ENCODE measurements at places on chromosomes 6 and 20. TPM values are rescaled to one million over a fixed set of nuclear protein-coding genes. Genes with fewer than 3 reads are reported as not detected.
A peak's percentile ranks its signal among the peaks of the same experiment; 100 is the strongest.

DNA sequence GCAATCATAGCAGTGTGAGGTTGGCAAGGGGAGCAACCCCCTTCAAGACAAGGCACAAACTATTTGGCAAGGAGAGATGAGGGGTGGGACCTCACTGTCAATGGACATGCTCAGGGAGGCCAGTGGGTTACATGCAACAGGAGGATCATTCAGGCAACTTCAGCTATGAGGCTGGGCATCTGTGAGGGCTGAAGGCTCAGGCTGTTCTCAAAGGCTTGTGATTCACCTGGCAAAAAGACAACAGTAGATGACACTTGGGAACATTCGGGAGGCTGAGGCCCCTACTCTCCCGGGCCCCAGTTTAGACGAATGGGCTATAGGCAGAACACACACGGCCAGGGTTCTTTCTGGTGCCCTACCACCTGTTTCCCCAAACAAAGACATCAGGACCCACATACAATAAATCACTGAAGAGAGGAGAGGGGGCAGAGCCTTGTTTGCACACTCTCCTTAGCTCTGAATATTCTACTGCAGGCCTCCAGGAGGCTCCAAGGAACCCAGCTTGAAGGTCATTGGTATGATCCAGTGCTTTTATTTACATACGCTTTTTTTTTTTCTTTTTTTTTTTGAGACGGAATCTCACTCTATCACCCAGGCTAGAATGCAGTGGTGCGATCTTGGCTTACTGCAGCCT lies 7.9 kb downstream of the TUBB start:
- DNase-seq: no peak

GRCh38 chr6:43304882-43305281 lies 3.7 kb downstream of the CRIP3 start:
- DNase-seq: no peak

- no peak for DNase-seq
Measured at GRCh38 chr6:39426073-39426456, 103.6 kb upstream of the KCNK16 start.

DNA sequence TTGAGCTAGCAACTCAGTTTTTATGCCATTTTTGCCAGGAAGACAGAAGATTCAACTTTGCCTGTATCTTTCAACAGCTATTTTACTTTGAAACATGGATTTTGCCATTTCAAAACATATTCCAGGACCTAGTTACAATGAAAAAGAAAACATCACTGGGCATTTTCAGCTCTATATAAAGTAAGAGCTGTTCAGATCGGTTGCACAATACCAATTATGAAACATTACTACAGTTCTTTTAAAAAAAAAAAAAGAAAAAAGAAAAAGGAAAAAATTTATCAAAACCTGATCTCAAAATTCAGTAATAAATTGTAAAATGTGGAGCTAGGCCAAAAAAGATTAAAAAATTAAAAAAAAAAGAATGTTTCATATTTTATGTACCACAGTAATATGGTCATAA lies 15.6 kb downstream of the BCLAF1 start:
- DNase-seq: no peak

GRCh38 chr6:34389034-34389433 lies 3.4 kb downstream of the NUDT3 start:
- no peak for DNase-seq

DNA sequence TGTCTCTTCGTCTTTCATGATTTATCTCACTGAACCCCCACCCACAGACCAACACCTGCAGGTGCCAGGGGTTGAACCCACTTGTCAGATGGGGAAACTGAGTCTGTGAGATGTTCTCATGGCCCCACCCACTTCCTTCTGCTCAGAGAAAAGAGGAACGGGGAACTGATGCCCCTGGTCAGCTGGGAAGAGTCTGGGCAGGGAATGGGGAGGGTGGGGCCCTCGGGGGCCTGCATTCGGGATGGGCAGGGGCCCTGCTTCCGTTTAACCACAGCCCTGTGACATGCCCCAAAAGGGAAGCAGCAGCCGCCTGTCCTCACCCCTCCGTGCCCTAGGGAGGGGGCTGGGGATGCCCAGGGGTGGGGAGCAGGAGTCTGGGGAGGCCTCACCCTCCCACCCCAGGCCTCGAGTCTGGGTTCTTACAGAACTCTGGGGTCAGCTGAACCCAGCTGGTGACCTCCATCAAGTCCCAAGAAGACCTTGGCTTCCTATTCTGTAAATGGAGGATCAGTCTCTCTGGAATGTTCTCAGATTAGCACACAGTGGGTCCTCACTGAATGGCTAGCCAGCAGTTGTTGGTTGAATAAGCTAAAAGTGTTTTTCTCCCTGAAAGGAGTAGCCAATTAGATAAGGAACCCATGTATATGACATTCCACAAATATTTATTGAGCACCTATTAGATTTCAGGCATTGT lies 81.5 kb downstream of the CEBPB start:
- DNase-seq: no peak

GRCh38 chr6:34284563-34285447 lies 36.0 kb upstream of the SMIM29 start:
- DNase-seq: no peak

GRCh38 chr6:29491574-29491973 lies 3.8 kb upstream of the MAS1L start:
- no peak for DNase-seq

DNA sequence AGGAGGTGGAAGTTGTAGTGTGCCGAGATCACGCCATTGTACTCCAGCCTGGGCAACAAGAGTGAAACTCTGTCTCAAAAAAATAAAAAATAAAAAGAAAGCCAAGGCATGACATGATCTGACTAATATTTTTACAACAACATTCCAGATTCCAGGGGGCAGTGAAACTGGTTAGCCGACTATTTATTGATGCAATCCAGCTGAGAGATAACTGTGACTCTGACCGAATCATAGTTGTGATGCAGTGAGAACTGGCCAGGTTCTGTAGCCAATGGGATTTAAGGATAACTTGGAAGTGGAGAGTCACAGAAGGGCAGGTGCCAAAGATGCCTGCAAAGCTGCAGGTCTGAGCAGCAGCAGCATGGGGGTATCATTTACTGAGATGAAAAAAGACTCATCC lies 82.9 kb upstream of the TSHZ2 start:
- no peak for DNase-seq

DNA sequence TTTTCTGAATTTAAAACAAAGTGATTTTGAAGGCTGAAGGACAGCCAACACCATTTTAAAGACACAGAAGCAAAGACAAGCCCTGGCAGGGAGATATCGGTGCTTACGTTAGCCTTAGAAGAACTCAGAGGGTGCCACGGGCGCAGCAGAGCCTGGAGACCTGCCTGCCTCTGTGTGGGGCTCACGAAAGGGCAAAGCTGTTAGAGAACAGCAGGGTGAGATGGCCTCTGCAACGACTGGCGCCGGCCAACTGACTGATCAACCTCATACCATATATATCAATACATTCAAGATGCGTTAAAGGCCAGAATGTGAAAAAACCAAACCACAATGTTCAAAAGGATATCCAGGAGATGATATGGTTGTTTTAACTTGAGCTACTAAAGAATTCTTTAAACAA lies 151.0 kb upstream of the RPS6KA2 start:
- DNase-seq: no peak

DNA sequence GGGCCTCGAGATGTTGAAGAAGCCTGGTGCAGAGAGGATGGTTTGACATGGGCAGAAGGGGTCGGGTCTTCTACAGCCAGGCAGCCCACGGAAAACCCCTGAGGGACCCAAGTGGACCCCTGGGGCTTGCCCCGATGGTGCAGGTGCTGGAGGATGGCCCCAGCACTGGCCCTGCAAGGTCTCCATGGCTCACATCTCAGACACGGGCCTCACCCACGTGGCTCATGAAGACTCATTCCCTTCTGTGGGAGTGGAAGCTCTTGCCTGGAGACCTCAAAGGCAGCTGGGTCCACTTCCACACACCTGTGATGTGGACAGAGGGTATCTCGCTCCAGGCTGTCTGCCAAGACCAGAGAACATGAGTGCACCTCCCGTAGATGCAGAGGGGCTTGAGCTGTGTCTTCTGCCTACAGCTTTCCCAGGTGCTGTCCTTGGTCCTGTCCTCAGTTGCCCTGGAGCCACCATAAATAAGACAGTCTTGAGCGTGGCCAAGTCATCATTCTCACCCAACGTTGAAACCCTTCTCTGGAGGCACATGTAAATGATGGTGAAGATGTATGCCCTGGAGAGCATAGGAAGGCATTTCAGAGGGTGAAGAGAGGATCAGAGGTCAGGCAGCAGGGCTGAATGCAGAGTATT lies 108.0 kb downstream of the SYNDIG1 start:
- DNase-seq: no peak

GRCh38 chr6:43992126-43992663 lies 135.1 kb downstream of the MRPL14 start:
- DNase-seq: no peak

DNA sequence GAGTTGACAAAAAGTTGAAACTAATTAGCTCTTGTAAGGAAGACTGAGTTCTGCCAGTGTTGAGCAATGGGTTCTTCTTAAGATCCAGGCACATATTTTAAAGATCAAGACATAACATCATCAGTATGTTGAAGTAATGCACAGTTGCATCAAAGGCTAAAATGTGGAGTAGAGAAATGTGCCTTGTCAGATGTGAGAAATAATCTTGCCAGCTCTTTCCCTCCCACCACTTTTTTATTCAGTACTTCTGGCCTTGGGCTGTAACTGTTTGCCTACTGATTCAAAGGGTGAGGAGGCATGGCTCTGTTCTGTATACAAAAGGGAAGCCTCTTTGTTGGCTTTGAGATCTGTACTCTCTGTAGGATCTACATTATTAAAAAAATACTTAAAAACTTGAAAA lies 13.1 kb downstream of the PKIB start:
- no peak for DNase-seq

DNA sequence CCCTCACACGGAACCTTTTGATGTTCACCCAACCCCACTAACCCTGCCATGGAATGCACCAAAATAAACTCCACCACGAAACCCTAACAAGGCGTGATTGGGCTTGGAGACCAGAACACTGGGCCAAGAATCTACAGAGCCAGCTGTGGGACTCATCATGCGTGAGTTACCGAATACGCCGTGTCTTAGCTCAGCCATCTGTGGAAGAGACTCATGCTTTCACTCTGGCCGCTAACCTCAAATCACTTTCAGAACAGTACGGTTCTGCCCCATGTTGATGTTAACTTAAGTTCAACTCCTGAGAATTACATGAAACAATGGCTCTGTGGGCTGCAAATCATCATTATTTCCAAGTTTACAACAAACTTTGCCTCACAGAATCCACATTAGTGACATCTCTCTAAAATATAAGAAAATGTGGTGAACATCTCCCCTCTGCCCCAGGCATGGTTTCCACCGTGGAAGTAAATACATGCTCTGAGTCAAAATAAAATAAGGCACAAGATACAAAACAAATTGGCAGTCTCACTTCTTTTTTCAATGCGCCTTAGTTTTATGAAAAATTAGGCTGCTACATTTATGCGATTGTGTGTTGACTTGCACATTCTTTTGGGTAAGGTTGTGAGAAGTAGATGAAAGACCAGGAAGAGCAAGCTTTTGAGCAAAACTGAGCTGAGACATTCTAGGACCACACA lies 308.9 kb upstream of the EXOC2 start:
- DNase-seq: no peak

- peak; percentile 34 for DNase-seq
Measured at GRCh38 chr20:49888212-49889000, 26.9 kb downstream of the SPATA2 start.

- no peak for DNase-seq
Measured at GRCh38 chr6:89928604-89929003, 34.3 kb downstream of the GJA10 start.

- DNase-seq: no peak
Measured at GRCh38 chr6:71393471-71393870, 104.9 kb downstream of the OGFRL1 start.

GRCh38 chr6:33429750-33430052 lies 9.8 kb downstream of the SYNGAP1 start:
- DNase-seq: no peak

GRCh38 chr6:33205191-33206026 lies 954 bp downstream of the HSD17B8 start:
- no peak for DNase-seq

GRCh38 chr6:106143665-106144064 lies 57.5 kb downstream of the PRDM1 start:
- no peak for DNase-seq

- DNase-seq: no peak
Measured at GRCh38 chr6:69650703-69651102, 146.1 kb downstream of the LMBRD1 start.

DNA sequence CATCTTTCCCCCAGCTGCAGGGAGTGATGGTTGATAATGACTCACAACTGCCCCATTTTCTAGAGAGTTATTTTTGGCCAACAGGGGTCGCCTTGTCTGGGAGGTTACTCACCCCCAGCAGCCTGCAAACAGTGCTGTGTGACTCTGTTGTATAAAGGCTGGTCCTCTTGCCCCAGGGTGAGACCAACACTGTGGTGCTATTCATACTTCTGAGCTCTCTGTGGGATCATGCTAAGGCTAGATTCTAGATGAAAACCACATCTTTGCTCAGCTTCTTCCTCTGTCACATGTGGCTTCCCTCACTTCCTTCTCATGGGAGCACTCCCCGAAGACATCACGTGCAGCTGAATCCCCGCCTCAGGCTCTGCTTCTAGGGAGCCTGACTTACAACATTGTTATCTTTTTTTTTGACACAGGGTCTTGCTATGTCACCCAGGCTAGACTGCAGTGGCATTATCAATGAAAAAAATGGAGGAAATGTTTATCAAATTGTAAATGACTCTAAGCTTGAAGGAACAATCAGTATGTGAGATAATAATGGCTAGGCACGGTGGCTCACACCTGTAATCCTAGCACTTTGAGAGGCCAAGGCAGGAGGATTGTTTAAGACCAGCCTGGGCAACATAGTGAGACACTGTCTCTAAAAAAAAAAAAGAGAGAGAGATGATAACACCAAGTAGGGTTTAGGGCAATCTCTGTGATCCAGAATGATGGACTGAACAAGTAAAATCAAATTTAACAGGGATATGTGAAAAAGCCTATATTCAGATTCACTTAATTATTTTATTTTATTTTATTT lies 55.7 kb upstream of the SLC23A2 start:
- DNase-seq: peak; percentile 42

Gene SNHG17
- total RNA-seq: 69.2 TPM

Gene SDC4
- 5.3 TPM for total RNA-seq

Gene C6orf58
- not detected for total RNA-seq

Gene TFAP2D
- total RNA-seq: not detected

Gene PCK1
- not detected for total RNA-seq

Gene ME1
- 0.97 TPM for total RNA-seq

Gene EFCAB8
- 1.8 TPM for total RNA-seq

Gene GINS1
- 0.39 TPM for total RNA-seq

Gene BAK1
- 27.7 TPM for total RNA-seq

Gene NCOA3
- 55.4 TPM for total RNA-seq

Gene LST1
- 30.6 TPM for total RNA-seq

Gene OR2B6
- not detected for total RNA-seq

Gene PSMB1
- total RNA-seq: 88.0 TPM

Gene UNC93A
- not detected for total RNA-seq

Gene MAS1L
- not detected for total RNA-seq

Gene YWHAB
- 171 TPM for total RNA-seq

Gene ZFP57
- not detected for total RNA-seq

Gene SLC17A1
- 0.52 TPM for total RNA-seq

Gene TCF15
- total RNA-seq: not detected

Gene WASF1
- 0.94 TPM for total RNA-seq
